ENCODE measurements at places on chromosomes 16 and 17. TPM values are rescaled to one million over a fixed set of nuclear protein-coding genes. Genes with fewer than 3 reads are reported as not detected.

- DNase-seq, result no peak
Observed at GRCh38 chr17:44451832-44452231, 51.4 kb downstream of the GPATCH8 start.

- peak; percentile 93 for DNase-seq
Observed at GRCh38 chr17:19386051-19386929, 700 bp downstream of the MFAP4 start.

The G6PC1 gene
- total RNA-seq, result not detected

GRCh38 chr17:66515974-66516373 is 213.6 kb downstream of the PRKCA start:
- no peak for DNase-seq

DNA sequence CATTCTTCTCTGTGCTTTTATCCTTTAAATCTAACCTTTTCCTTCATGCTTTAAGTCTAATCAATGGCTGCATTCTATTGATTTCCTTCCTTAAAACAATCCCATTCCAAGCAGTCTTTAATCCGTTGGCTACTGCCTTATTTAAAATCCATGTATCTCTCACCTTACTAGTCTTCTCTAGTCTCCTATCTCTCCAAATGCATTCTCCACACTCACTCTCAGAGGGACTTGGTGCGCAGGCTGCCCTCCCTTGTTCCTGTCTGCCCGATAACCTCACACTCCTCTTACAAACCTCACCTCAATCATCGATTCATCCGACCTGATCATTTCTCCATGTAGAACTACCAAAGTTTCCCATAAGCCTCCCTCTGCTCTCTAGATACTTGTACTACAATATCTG is 23.1 kb downstream of the PSMD12 start:
- no peak for DNase-seq

Measured in posterior vena cava (tissue), 2 donors.